ENCODE measurements at places on chromosomes 1 and 21. TPM values are rescaled to one million over a fixed set of nuclear protein-coding genes. Genes with fewer than 3 reads are reported as not detected.
A peak's percentile ranks its signal among the peaks of the same experiment; 100 is the strongest.

Gene WNT4
- 1.1 TPM for total RNA-seq

- DNase-seq: no peak
Observed at GRCh38 chr1:110281363-110282290, 57.5 kb upstream of the RBM15 start.

Gene C1orf122
- total RNA-seq: 18.8 TPM

DNA sequence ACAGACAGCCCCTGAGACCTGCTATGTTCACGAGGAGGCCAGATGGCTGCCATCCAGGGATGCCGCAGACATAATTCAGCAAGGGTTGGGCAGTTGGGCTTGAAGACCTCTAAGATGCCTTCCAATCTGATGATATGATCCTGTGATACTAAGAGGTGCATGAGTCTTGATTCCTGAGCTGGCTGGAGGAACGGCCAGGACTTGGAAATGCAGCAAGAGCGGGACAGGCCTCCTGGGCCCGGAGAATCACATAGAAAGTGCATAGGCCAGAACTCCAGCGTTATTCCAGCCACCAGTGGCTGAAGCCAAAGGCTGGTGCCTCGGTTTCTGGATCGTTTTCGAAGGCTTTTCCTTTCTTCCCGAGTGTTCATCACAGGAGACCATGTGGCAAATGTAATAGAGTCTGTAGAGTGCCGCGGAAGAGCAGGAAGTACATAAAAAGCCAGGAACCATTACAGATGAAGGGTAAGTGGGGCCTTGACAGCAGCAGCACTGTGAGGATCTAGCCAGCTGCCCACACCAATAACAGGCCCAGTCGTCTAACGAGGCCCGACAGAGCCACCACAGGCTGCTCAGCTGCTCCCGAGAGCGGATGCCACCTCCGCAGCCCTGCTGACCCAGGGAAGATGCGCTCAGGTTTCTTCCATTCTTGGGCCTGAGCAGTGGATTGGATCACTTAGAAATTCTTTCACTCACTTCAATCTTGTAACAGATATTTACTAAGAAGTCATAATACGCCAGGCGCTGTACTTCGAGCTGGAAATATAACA lies 14.0 kb upstream of the LHX4 start:
- DNase-seq: no peak

DNA sequence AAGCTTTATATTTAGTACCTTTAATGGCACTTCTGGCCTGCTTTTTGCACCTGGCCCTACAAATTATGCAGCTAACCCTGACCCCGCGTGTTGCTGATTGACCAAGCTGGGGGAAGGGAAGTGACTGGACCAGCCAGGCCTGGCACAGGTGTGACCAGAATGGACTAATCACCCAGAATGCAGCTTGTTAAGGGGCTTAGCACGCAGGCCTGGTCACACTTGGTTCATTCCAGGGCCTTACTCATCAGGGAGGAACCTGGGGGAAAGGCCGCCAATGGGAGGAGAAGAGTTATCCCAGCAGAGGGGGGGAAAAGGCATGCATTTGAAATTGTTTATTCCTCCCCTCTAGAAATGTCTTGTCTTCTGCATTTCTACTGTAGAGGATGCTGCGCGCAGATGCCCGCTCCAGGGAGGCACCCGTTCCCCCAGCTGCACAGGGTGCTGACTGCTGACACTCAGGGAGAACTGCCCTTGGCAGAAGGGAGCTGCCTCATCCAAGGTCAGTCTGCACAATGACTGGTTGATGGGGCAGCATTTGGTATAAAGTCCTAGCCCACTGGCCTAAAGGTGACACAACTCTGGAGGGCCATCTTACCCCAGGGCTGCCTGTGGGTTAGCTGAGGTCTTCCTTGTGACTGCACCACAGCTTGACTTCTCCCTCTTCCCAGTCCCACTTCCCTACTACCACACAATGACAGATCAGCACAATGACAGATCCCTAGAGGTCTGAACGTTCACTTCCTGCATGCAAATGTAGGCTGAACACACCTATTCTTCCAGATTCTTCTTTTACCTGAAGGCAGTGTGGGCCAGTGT lies 29.0 kb downstream of the DHCR24 start:
- peak; percentile 60 for DNase-seq

DNA sequence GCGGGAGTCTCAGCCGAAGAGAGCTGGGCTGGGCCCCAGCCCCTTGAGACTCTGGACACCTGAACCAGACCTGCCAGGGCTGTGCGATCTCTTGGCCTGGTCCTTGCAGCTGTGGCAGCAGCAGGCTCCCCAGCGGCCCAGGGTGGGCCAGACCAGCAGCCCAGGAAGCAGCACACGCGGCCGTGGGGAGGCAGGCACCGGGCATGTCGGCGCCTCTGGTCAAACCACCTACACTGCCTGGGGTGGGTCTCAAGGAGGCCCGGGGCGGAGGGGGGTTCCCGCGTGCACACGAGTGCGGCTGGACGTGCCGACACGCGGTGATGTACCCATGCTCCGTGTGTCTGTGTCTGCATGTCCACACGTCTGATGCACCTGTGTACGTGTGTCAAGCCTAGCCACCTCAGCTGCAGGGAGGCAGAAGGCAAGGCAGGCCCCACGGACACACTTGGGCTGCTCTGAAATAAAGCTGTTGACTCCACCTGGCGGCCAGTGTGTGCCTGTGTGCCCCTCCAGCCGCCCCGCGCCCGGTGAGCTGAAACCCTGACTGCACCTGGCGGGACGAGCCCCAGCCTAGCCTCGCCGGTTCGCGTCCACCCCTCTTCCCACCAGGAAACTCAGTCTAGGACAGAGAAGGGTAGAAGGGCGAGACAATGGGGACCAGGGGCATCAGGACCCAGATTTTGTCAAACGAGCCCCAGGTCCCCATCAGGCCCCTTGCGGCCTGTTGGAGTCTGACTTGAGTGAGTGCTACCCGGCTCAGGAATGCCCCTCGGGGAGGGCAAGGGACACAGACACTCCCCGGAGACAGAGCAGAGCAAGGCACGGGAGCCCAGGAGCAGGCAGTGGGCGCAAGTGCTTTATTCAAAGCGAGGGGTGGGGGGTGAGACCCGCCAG lies 11.6 kb downstream of the SCNN1D start:
- DNase-seq: peak; percentile 63

Gene FALEC
- not detected for total RNA-seq

- DNase-seq: peak; percentile 58
Observed at GRCh38 chr1:152398812-152399698, 15.0 kb downstream of the CRNN start.

DNA sequence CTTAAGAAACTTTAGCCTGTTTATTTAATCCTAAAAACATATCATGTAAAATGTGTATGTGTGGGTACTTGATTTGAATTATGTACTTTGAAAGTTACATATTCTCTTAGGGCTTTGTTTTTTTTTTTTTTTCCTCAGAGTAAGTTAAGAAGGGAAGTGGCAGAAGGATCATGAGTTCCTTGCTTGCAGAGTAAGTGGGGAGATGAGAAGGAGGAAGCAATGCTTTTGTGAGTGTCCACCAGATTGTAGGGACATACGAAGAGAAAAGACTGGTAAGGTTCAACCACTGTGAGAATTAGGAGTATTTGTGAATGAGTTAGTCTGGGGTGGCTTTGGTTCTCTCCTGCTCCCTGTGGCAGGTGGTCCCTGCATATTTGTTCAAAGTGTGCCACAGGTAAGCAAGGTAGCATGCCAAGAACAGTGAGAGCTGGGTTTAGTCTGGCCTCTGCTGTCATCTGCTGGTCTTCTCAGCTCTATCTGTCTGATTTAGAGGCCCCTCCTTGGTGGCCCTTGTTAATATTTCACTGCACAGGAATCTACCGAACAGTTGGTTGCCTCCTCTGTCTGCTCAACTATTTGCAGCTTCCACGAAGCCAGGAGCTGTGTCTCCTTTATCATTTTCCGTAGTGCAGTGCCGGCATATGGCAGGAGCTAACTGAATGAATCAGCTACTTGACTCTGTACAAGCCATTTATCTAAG lies 9.5 kb downstream of the DNM3 start:
- DNase-seq: no peak

Gene LCE2B
- not detected for total RNA-seq

Gene LEFTY2
- total RNA-seq: not detected

- peak; percentile 40 for DNase-seq
Observed at GRCh38 chr21:41559658-41560631, 52.0 kb upstream of the TMPRSS2 start.

Gene LAX1
- not detected for total RNA-seq

DNA sequence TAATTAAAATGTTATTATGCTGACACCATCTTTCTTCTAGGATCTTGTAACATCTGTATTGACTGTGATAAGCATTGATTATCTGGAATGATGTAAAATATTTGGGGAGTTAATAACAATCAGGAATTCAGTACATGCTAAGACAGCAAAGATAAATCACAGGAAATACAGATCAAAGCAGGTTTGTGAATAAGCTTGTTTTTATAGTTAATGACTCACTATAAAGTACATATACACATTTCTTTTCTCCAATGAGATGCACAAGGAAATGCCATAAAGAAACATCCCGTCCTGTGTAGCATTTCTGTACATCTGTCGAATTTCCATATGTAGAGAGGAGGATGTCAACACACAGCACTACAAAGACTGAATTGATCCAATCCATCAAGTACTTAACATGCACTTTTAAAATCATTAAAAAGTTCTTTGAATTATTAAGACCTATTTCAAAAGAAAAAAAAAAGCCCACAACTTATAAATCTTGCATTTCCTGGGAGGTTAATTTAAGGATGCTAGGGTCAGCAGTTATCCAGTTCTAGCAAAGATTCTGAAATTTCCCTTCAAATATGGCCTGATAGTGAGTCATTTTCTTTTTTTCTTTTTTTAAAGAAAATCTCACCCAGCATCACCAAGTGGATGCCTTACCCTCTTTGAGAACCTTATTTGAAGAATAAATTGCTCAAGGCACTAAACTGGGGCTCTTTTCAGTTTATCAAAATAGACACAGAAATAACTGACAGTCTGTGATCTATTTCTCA lies 243.2 kb upstream of the NR5A2 start:
- peak; percentile 86 for DNase-seq

Gene RGS5
- total RNA-seq: 6.0 TPM

- no peak for DNase-seq
Observed at GRCh38 chr1:34470401-34470800, 284.4 kb upstream of the GJB5 start.

- no peak for DNase-seq
Observed at GRCh38 chr1:25816112-25816718, 3.5 kb upstream of the MTFR1L start.

GRCh38 chr1:108862017-108862610 lies 5.2 kb upstream of the AKNAD1 start:
- DNase-seq: no peak

All from bronchial epithelial cell (primary cell).